AG04450 (cell line): ENCODE measurements at places on chromosomes 3 and 15.

- no peak for DNase-seq
Observed at GRCh38 chr15:83538682-83539081, 91.5 kb downstream of the SH3GL3 start.

GRCh38 chr3:129505341-129505740 lies 23.1 kb upstream of the RHO start:
- DNase-seq, result no peak

- no peak for DNase-seq
Observed at GRCh38 chr15:82680200-82681102, 29.2 kb downstream of the AP3B2 start.

DNA sequence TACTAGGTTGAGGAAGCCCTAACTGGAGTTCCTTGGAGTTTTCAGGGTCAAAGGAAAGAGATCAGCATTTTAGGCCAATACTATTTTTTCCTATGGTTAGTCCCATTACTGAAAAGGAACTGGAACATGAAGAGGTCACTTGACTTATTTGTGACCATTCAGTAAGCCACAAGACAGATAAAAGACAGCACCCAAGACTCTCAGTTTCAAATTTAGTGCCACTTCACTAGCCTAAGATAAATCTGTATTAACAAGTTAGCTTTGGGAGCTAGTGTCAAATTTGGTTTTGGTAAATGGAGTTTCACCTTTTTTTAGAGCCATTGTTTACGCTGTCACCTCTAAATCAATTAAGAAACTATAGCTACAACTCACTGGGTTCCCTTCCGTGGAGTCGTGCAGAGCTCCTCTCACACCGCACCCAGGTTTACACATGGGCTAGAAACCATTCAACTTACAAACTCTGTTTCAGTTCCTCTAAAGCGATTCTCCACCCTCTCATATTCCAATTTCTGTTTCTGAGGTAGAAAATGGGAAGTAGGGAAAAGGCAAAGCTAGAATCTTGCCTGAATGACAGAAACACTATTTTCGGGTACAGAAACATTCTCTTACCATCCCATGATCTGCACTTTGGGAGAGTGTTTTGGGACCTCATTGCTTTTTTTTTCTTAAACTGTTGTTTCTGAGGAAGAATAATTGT lies 14.4 kb downstream of the CCDC32 start:
- no peak for DNase-seq

- no peak for DNase-seq
Observed at GRCh38 chr3:16522834-16523233, 9.3 kb upstream of the RFTN1 start.

DNA sequence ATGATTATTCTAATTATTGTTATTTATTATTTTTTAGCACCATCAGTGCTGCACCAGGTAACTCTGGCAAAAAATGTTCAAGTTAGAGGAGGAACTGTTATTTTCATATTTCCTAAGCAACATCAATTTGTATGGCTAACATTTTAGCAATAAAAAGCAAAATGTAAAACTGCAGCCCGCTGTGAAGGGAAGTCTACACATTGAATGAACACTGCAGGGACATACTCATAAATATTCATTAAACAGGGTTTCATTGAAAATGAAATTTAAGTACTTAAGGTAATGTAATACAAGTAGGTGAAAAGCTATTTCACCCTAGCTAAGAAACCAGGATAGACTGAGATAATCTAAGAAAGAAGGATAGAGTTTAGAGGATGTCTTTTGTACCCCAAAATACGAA lies 532.7 kb downstream of the NLGN1 start:
- no peak for DNase-seq

DNA sequence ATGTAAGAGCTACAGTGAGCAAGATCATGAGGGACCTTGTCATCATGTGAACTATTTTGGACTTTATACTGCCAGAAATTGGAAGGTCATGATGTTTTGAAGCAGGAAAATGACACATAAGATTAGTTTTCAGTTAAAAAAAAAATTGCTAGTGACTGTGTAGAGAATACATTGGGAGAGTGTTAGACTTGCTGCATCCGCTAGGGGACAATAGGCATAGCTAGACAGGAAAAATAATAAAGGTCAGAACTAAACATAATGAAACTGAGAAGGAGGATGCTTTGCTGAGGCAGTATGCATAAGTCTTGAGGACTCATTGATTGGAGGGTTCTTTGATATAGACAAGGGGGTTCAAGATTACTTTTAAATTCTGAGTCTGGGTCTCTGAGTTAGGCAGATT lies 275.8 kb upstream of the KCNH8 start:
- DNase-seq, result no peak

DNA sequence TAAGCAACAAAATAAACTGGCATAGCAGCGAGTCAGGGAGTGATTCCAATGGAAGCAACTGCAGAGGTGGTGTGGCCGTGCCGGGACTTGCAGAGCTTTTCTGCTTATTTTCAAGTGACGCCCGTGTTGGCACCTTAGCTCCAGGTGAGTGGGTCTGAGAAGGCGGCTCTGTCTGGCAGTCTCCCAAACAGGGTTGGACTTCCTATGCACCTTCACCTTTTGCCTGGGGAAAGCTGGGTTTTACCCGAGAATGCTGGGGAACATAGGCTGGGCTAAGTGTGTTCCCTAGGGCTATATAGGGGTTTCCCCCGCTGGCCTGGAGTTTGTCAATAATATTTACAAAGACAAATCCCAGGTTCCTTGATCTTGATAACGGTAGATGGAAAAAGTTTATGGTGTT lies 179.9 kb upstream of the TBL1XR1 start:
- no peak for DNase-seq

DNA sequence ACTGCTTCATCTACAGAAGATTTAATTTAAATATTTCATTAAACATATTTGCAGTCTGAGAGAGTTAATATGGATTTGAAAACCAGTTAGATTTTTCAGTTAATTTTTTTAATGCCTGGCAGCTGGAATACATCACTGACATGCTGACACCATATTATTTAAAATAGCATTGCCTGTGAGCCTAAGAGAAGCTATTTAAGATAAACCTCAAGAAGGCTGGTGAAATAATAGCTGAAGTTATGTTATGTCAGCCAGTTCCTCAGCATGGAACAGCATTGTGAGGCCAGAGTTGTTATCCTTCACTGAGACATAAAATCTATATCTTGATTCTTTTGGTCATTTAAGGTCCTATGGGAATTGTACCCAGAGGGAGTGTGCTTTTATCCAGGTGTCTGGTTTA lies 705.2 kb downstream of the NAALADL2 start:
- peak; percentile 1 for DNase-seq

- DNase-seq, result no peak
Observed at GRCh38 chr3:25166016-25166415, 262.0 kb upstream of the RARB start.

- no peak for DNase-seq
Observed at GRCh38 chr15:91032919-91033803, 10.8 kb upstream of the VPS33B start.

- DNase-seq, result no peak
Observed at GRCh38 chr15:100029868-100030479, 296.7 kb upstream of the LYSMD4 start.

- DNase-seq, result no peak
Observed at GRCh38 chr3:188339410-188340295, 185.7 kb downstream of the LPP start.

DNA sequence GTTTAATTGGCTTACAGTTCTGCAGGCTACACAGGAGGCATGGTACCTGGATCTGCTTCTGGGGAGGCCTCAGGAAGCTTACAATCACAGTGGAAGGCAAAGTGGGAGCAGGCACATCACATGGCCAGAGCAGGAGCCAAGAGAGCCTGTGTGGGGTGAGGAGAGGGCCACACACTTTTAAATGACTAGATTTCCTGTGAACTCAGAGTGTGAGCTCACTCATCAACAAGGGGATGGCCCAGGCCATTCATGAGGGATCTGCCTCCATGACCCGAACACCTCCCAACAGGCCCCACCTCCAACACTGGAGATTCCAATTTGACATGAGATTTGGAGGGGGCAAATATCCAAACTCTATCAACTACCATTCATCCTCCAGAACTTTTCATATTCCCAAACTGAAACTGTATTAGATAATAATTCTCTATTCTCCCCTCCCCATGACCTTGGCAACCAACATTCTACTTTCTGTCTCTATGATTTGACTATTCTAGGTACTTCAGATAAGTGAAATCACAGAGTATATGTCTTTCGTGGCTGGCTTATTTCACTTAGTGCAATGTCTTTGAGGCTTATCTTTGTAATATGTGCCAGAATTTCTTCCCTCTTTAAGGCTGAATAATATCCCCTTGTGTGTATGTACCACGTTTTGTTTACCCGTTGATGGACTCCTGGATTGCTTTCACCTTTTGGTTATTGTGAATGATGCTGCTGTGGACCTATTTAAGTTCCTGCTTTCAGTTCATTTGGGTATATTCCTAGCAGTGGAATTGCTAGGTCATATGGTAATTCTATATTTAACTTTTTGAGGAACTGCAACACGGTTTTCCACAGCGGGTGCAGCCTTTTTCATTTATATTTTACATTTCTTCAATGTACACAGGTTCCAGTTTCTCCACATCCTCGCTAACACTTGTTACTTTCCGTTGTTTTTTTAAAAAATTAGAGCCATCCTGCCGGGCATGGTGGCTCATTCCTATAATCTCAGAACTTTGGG lies 43.8 kb downstream of the TKT start:
- DNase-seq, result no peak

GRCh38 chr15:69146724-69147435 lies 13.6 kb upstream of the GLCE start:
- DNase-seq, result no peak

DNA sequence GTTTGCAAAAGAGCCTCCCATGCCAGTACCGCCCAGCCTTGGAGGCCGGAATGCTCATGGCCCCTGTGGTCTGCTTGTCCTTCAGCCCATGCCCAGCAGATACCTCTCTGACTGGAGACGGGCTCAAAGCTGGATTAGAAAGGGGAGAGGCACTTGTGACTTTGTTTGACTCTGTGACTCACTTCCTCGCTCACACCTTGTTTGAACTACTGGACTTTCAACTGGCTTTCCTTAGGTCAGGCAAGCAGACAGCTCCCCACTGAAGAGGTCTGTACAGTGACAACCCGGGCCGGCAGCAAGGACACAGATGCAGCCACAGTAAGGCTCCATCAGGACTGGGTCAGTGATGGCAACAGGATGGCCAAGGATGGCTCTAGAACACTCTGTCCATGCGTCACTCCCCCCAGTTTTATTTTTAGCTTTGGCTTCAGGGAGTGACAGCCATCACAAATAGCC lies 98.6 kb upstream of the ABHD17C start:
- no peak for DNase-seq

- no peak for DNase-seq
Observed at GRCh38 chr3:169295126-169295525, 368.4 kb downstream of the MECOM start.

DNA sequence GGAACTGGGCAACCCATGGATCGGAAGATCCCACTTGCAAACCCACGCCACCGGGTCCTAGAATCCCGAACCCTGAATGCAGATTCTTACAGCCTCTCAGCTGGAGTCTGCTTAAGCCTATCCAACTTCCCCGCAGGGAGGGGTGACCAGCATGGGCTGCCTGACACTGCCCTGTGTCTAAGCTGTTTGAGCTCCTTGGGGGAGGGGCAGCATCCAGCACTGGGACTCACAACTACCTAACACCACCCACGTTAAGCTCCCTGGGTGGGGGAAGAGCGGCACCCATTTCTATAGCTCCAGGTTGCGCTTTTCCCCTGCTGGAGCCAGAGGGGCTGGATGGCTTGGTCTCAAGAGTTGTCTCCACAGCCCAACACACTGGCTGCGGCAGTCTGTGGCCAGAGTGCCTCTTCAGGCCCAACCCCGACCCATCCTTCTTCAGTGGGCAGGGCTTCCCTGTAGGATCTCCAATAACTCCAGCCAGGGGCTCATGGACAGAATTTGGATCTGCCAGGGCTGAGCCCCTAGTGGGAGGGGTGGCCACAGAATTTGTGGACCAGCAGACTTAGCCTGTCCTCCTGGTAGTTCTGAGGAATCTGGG lies 649.2 kb downstream of the TUSC7 start:
- no peak for DNase-seq

DNA sequence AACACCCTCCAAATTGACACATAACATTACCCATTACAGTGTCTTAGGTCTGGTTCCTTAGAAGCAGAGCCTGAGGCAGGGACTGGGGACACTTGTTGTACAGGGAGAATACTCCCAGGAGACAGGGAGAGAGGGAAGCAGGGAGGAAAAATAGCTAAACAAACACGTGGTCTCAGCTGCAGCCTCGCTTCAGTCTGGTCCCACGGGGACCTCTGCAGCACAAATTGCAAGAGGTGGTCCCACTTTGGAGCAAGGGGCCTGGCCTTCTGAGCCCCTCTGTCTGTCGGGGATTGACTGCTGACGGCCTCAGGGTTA lies 25.0 kb upstream of the PLA2G4D start:
- DNase-seq, result no peak

GRCh38 chr3:72894976-72895552 lies 7.2 kb downstream of the GXYLT2 start:
- no peak for DNase-seq

- DNase-seq, result no peak
Observed at GRCh38 chr15:70127770-70128413, 30.2 kb upstream of the TLE3 start.

- DNase-seq, result no peak
Observed at GRCh38 chr15:77497942-77498361, 77.3 kb downstream of the HMG20A start.

- DNase-seq, result no peak
Observed at GRCh38 chr3:24164967-24165602, 220.0 kb downstream of the NR1D2 start.

DNA sequence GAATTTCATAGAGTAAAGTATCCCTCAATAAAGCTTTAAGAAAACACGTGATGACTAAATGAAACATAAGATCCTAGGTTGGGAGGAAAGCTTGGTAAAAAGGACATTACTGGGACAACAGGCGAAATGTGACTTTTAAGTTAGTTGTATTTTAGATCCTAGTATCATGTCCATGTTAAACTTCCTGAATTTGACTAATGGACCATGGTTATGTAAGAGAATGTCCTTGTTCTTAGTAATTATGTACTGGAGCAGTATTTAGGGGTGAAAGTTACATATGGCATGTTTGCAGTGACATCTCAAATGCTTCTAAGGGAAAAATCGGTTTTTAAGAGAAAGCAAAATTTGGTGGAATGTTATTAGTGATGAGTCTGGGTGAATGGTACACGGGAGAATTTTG lies 69.6 kb downstream of the IQSEC1 start:
- DNase-seq, result no peak

DNA sequence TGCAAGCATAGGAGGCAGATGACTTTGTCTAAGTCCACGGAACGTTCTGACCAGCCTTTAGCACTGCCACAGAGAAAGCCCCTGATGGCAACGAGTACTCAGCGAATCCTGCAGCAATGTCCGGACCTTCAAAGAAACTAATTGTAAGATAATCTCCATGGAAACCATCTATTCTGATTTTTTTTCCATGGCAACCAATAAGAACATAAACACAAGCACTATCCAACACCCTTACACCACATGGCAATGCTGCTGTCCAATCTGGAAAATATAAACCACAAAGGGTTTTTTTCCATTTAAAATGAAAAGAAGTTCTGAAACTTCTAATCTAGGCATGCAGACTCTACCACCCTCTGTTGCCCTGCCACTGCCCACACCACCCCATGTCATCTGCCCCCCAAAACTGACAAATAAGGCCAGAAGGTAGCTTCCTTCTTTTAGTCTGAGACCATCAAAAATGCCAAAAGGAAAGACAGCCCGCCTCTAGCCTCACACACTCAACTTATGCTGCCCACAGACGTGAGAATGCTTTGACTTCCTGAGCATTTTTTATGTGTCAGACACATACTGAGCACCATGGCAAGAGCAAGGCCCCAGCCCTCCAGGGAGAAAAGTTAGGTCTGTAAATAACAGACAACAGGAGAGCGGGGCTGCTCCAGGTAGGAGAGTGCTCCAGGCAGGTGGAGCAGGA lies 44.5 kb downstream of the POC1A start:
- DNase-seq, result no peak
